Globus pallidus (tissue), 1 donor: ENCODE measurements at places on chromosomes 1 and 21.

GRCh38 chr1:154626456-154627256, 18.7 kb upstream of the ADAR start:
- no peak for DNase-seq

DNA sequence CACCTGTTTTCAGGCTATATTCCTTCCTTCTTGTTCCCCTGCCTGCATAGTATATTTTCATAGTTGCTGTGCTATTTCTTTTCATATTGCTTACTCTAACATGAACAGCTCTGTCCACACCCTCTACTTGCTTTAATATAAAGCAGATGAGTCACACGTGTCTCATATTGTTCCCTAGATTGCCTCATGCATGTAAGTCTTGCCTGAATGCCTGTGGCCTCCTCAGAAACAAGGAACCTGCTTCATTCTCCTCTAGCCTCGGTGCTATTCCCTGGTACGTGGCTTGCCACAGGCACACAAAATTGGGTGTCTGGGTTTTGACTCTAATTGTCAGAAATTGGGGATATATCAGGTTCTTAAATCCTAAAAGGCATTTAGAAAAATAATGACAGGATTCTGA, 16.5 kb upstream of the PKP1 start:
- no peak for DNase-seq

DNA sequence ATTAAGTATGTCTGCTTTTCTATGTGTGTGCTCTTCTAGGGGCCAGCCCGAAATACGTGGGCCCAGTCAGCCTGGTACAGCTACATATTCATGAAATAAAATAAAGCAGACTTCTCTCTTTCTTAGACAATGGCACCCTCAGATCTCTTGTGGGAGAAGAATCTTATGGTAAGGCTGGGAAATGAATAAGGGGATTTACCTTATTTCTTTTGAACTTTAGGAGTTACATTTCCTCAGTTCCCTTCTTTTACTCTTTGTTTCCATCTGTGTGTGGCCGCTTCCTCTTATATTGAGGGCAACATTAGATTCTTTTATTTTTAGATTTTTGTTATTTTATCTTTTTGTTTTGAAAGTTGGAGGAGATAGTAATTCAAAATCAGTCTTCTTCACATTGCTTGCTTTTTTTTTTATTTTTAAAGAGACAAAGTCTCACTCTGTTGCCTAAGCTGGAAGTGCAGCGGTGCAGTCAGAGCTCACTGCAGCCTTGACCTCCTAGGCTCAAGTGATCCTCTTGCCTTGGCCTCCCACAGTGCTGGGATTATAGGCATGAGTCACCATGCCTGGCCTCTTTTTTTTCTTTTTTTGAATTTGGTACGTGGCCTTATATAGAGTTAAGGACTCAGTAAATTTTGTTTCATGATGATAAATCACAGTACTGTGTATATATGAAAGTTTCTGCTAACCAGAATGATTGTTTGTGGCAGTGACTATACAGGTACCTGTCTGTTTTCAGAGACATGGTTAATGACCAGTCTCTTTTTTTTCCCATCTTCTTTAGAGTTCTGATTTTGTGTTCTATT, 9.1 kb downstream of the LAMC1 start:
- DNase-seq, result no peak

GRCh38 chr1:193210996-193211395, 24.6 kb upstream of the B3GALT2 start:
- DNase-seq, result no peak

GRCh38 chr1:240737766-240738265, 125.9 kb upstream of the GREM2 start:
- DNase-seq, result no peak

GRCh38 chr21:41147096-41147978, 20.6 kb upstream of the BACE2 start:
- DNase-seq, result no peak

DNA sequence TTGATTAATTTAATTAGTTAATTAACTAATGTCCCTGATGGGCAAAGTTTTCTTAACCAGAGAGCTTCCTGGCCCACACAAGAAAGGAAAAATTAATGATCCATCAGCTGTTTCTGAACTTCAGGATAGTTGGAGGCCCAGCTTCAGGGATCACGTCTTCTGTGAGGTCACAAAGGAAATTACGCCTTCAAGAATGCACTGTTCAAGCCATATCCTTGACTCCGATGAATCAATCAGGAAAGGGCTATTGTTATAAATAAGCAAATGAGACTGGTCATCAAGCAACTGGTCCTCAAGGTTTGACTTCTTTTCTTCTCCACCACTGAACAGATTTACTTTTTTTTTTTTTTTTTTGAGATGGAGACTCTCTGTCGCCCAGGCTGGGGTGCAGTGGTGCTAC, 40.6 kb downstream of the TCP10L start:
- DNase-seq, result no peak

DNA sequence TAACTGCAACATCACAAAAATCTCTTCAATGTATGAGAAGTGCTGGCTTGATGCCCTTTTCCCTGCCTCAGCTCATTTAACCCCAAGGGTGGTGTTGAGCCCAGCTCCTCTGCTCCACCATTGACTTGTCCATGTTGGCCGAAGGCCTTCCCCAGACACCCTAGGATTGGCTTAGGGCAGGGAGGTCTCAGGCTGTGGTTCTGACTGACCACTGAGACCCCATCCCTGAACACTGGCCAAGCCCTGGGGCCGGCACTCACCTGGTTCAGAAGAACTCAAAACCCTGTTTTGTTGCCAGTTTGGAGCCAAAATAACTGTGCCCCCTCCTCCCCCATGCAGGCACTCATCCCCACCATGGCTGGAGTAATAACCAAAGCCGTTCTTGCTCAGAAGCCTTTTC, 38.6 kb downstream of the NENF start:
- no peak for DNase-seq

GRCh38 chr1:220227393-220227792, 44.9 kb downstream of the RAB3GAP2 start:
- no peak for DNase-seq

- DNase-seq, result no peak
Observed at GRCh38 chr1:115642168-115643072, 650 bp downstream of the VANGL1 start.
